ENCODE measurements at places on chromosomes 16 and 17.

- no peak for DNase-seq
Observed at GRCh38 chr16:58337090-58337444, 42.2 kb upstream of the PRSS54 start.

DNA sequence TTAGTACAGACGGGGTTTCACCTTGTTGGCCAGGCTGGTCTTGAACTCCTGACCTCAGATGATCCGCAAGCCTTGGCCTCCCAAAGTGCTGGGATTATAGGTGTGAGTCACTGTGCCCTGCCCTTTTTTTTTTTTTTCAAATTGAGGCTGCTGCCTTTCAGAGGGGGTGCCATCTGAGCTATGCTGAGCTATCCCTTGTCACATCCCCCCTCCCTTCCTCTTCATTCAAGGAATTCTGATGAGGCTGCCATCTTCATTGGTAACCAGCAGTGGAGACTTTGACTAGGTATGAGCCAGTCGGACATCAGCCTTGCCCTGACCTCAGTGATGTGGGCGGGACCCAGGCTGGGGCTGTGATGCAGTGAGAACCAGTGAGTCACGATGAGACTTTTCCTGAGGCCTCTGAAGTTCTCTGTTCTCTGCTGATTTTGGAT lies 24.4 kb upstream of the GPT2 start:
- no peak for DNase-seq

- DNase-seq: no peak
Observed at GRCh38 chr17:66929591-66929990, 34.9 kb upstream of the CACNG4 start.

GRCh38 chr17:36928471-36929345 lies 8.6 kb upstream of the LHX1 start:
- DNase-seq: no peak

- DNase-seq: no peak
Observed at GRCh38 chr17:8041979-8042378, 3.1 kb downstream of the ALOX15B start.

GRCh38 chr16:17160920-17161431 lies 309.8 kb downstream of the XYLT1 start:
- DNase-seq: no peak

- DNase-seq: no peak
Observed at GRCh38 chr17:80750263-80750662, 205.6 kb downstream of the RPTOR start.

DNA sequence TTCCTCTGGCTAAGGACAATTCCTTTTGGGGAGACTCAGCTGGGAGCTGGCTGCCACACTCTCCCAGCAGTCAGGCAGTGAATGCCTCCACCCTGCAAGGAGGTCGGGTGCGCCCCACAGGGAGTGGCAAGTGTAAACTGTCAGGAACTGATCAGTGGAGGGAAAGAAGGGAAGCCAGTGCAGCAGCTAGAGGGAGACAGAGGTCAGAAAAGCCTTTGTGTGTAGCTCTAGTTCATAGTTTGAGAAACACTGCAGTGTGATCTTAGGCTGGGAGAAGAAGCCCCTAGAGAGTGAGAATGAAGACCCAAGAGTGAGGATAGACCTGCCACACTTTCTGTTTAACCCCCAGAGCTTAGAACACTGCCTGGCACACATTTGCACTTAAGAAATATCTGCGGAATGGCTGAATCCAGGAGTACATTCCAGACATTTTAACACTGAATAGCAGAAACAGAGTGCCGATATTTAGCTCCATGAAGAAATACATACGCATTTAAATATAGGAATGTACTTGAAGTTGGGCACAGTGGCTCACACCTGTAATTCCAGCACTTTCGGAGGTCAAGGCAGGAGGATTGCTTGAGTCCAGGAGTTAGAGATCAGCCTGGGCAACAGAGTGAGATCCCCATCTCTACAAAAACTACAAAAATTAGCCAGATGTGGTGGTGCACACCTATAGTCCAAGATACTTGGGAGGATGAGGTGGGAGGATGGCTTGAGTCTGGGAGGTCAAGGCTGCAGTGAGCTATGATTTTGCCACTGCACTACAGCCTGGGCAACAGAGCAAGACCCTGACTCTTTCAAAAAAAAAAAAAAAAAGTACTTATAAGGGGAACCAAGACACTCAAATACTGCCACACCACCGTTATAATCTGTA lies 11.1 kb upstream of the SLC5A11 start:
- no peak for DNase-seq

GRCh38 chr17:81733507-81734404 lies 21.7 kb downstream of the SLC25A10 start:
- no peak for DNase-seq

DNA sequence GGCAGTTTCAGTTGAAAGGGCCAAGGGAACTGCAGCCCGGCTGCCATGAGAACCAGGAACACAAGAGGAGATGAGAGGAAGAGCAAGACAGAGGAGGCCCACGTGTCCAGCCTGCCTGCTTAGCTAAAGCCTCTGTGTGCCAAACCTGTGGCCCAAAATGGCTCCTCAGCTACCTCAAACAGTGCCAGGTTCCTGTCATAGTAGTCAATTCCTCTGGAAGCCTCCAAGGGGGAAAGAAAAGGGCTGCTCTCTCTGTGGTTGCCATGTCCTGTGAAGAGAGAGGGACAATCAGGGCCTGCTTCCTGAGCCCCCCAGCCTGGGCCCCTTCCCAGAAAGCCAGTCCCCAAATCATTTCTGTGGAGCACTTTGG lies 5.2 kb downstream of the SLC12A4 start:
- DNase-seq: no peak

GRCh38 chr17:5209396-5209795 lies 17.7 kb upstream of the ZNF594 start:
- no peak for DNase-seq

DNA sequence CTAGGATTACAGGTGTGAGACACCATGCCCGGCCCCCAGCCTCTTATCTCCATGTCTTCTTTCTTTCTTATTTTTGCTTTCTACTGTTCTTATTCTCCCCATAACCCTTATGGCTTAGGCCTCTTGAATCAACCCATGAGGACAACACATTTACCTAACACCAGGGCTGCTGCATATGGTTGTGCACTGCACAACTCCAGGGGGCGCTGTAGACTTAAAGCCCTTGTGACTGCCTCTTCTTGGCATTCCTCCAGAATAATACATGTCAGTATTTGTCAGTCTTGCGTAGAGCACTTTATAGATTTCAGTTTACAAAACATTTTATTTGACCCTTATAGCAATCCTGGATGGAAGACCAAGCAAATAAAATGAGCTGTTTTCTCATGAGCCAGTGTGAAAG lies 225.0 kb upstream of the SALL1 start:
- no peak for DNase-seq

- DNase-seq: no peak
Observed at GRCh38 chr16:68612996-68613395, 32.1 kb upstream of the CDH3 start.

GRCh38 chr17:7997186-7997585 lies 5.2 kb upstream of the GUCY2D start:
- no peak for DNase-seq

- DNase-seq: peak; percentile 90
Observed at GRCh38 chr17:4806777-4807604, at the start of gene PLD2. PLD2 (plus strand) TSS chr17:4807152; CDS start chr17:4807773, 621 bp downstream.

GRCh38 chr17:76376318-76377133 lies 7.9 kb upstream of the SPHK1 start:
- no peak for DNase-seq

DNA sequence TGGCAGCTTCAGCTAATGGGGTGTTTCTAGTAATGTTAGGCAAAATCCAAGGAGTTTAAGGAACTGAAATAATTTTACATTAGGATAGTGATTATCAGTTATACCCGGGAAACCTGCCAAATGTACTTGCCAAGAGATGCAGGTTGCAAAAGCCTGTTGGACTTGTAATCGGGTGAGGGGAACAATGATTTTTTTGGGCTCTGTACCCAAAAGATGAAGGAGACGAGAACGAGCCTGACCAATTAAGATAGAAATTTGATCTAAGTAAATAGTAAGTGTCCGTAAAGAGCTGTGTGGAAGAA lies 56.3 kb upstream of the ARL4D start:
- no peak for DNase-seq

DNA sequence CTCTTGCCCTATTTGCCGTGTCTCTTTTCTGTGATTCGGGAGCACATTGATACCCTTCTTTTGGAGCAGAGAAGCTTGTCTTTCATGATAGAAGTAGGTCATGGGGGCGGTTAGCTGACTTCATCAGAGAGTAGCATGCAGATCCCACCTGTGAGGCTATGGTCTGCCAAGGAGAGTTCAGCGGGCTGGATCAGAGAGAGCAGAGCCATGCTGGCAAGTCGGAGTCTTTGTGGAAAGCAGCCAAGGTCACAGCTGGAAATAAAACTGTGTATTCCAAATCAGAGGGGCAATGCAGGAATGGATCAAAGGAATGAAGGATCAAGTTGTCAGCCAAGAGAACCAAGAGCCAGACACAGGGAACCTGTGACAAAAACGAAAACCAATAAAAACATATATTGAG lies 595.9 kb downstream of the WWOX start:
- DNase-seq: no peak

DNA sequence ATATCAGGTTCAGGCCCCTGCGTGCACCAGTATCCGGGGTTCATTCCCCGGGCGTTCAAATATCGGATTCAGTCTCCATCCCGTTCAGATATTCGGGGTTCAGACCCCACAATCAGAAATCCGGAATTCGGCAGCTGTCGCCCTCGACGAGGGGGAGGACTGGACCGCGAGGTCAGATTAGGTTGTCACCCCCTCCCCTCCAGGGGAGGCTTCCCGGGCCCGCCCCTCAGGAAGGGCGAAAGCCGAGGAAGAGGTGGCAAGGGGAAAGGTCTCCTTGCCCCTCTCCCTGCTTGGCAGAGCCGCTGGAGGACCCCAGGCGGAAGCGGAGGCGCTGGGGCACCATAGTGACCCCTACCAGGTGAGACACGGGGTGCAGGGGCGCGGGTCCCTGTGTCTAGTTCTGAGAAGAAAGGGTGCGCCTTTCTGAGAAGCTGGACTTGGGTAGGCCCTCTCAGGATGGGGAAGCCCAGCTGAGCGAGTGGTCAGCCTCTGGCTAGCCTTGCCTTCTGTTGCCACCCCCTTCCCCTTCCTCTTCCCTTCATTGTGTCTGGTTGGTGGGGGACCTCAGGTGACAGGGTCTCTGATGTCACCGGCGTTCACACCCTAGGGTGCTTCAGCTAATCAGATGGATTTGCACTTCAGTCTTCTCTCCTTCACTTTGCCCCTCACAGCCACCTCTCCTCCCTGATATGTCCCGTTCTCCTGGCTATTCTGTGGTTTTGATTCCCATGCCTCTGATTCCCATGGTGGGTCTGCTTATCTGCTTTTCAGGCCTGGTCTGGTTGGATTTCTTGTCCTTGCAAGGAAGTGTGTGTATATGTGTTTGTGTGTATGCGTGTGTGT lies 844 bp downstream of the TAOK2 start:
- peak; percentile 70 for DNase-seq

DNA sequence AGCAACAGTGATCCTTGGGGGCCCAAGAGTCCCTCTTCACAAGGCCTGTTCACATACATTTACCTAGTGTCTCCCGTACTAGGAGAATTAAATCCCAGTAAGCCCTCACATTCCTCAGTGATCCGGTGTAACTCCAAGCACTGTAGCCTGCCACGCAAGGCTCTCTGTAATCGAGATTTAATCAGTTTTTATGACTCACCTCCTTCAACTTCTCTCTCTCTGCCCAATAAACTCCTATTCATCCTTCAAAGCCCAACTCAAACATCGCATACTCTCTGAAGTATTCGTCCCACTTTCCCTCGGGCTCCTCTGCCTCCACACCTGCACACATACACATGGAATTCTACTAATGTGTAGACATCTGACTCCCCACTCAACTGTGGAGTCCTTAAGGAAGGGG lies 141.8 kb downstream of the CMIP start:
- DNase-seq: no peak

- DNase-seq: no peak
Observed at GRCh38 chr16:55014022-55014421, 83.4 kb downstream of the IRX5 start.

- no peak for DNase-seq
Observed at GRCh38 chr16:27273670-27274423, 5.3 kb upstream of the NSMCE1 start.

DNA sequence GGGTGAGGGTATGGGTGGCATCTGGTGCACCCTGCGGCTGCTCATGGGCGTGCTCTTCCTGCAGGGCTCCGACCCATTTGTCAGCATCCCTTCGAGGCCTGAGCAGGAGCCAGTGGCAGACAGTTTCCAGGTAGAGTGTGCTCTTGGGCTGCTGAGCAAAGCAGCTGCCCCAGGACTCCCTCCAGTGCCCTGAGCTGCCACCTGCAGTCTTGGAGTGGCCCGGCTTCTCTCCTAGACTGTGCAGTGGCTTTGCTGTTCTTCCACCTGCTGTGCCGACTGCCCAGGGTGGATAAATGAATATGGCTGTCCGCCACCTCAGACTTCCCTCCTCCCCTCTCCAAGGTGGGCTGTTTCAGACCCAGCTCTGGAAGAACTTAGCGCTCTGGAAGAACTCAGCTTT lies 10.8 kb upstream of the JPT2 start:
- DNase-seq: no peak

DNA sequence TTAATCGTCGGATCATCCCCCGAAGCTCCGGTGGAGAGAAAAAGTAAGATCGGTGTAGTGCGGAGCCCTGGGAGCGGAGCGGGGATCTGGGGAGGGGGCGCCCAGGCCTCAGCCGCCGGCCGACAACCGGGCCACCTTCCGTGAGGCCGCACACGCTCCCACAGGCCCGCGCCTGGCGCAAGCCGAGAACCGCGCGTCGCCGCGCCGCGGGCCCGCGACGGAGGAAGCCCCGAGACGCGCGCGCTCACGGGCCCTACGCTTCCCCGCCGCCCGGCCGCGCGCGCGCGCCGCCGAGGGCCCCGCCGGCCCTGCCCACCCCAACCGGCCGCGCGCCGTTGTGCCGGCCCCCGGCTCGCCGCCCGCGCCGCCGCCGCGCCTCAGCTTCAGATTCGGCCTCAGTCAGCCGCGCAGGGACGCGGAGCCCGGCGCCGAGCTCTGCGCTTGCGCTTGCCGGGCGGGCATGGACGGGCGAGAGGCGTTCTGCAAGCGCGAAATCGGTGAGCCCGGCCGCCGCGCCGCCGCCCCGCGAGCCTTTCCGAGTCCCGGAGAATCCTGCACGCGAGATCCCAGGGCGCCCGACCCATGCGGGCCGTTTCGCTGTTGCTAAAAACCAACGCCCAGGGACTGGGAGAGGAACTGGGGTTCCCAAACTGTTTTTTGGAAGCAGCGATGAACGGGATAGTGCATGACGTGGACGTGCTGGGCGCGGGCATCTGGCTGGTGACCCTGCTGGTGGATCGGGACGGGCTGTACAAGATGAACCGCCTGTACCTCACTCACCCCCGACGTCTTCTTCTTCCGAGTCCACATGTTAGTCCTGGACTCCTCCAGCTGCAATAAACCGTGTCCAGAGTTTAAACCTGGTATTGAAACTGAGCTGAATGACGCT lies 28.0 kb upstream of the LRRC37A start:
- peak; percentile 87 for DNase-seq

DNA sequence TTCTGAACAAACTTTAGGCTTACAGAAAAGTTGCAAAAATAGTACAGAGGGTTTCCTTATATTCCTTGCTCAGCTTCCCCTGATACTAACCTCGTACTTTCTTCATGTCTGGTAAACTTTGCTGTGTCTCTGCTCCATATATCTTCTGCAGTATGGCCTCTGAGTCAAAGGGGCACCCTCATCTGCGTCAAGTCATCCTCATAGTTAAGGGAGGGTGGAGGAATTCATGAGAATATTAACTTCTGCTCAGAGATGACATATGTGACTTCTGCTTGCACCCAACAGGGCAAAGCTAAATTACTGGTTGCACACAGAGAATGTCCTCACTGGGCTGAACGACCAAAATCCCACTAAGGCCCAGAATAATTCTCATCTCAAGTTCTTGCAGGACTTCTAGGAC lies 4.3 kb upstream of the CCL7 start:
- DNase-seq: no peak

All from suprapubic skin (tissue), 4 donors.